Cardiac fibroblast (primary cell): ENCODE measurements at places on chromosomes 12 and 14.

DNA sequence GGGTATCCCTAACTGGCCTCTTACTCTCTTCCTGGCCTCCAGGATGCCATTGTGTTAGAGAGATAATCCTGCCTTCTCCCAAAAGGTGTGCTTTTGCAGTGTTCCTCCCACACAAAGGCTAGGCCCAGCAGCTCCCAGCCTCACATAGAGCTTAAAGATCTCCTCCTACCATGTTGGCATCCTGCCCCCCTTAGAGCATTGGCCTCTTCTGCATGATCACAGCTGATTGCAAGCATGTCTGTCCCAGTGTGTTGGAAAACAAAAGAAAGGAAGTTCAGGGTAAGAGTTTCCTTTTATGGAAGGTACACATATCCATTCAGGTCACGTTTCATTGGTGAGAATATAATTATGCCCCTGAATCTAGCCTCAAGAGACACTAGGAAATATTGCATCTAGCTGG lies 405.4 kb downstream of the TMTC2 start:
- no peak for DNase-seq

DNA sequence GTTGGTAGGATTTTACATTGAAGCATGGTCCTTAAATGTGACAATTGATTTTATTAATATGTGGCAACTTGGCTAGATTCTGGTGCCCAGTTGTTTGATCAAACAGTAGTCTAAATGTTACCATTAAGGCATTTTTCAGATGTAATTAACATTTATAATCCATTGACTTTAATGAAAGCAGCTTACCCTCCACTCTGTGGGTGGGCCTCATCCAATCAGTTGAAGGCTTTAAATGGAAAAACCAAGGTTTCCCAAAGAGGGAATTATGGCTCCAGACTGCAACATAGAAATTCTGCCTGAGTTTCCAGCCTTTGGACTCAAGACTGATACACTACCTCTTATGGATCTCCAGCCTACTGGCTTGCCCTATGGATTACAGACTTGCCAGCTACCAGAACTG lies 1153.2 kb downstream of the BCL11B start:
- DNase-seq: no peak

- no peak for DNase-seq
These were observed 14.2 kb upstream of the MYO1A start for GRCh38 chr12:57063991-57064685.

- peak; percentile 60 for DNase-seq
These were observed 63.0 kb downstream of the SLC25A47 start for GRCh38 chr14:100386121-100386520.

GRCh38 chr14:75401361-75401760 lies 26.5 kb upstream of the JDP2 start:
- peak; percentile 80 for DNase-seq

DNA sequence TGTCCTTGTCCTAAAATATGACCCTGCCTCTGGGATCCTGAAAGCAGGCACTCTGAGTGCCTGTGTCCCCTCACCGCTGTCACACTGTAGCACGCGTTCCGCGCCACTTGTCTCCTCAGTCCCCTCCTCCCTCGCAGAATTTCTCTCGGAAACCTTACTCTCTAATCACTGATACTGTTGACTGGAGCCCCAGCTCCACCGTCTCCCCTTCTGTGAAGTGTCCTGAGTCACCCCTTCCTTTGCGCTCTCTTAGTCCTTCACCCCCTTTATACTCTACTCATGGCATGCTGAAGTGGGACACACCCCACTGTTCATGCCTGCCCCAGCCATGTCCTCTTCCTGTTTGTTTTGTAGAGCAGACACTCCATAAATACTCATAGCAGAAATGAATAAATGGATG lies 104.7 kb downstream of the ZNF664 start:
- no peak for DNase-seq

DNA sequence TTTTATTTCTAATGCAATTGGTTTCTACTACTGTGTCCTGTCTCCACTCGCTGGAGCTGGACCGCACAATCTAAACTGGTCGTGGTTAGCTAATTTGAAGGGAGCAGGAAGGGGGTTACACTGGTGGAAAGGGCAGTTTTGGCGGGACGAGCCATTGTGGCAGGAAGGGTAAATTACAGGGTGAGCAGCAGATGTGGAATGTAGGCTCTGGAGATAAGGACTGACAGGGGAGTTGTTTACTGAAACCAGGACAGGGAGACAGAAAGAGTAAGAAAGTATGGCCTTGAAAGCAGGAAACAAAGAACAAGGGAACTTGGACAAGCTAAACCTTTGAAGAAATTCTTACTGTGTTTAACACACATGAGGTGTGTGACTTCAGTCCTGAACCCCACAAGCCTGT lies 147.8 kb downstream of the ATXN7L3B start:
- no peak for DNase-seq

- no peak for DNase-seq
These were observed 178.9 kb upstream of the ALG10B start for GRCh38 chr12:38137716-38138115.

DNA sequence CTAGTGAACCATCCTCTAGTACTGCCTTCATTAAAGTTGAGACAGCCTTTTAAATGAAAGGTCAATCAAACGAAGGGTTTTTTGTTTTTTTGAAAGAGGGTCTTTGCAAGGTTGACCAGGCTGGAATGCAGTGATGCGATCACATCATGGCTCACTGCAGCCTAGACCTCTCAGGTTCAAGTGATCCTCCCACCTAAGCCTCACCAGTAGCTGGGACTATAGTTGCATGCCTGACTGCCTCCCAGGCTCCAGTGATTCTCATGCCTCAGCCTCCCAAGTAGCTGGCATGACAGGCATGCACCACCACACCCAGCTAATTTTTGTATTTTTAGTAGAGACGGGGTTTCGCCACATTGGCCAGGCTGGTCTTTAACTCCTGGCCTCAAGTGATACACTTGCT lies 114.6 kb upstream of the SINHCAF start:
- DNase-seq: no peak

DNA sequence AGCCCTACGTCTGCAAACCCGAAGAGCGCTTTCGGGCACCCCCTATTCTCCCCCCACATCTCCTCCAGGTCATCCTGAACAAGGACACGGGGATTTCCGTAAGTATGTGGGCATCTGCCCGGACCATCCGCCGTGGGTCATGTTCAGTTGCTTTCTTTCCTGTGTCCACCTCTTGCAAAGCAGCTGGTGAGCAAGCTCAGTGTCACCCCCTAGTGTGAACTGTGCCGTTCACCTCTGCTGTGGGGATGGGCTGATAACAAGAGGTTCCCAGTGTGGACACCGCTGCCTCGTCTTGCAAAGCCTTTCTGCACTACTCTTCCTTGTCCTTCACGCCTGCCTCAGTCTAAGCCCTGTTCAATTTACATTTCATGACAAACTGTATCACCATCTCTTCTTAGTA lies 8.6 kb downstream of the PRKAB1 start:
- no peak for DNase-seq

DNA sequence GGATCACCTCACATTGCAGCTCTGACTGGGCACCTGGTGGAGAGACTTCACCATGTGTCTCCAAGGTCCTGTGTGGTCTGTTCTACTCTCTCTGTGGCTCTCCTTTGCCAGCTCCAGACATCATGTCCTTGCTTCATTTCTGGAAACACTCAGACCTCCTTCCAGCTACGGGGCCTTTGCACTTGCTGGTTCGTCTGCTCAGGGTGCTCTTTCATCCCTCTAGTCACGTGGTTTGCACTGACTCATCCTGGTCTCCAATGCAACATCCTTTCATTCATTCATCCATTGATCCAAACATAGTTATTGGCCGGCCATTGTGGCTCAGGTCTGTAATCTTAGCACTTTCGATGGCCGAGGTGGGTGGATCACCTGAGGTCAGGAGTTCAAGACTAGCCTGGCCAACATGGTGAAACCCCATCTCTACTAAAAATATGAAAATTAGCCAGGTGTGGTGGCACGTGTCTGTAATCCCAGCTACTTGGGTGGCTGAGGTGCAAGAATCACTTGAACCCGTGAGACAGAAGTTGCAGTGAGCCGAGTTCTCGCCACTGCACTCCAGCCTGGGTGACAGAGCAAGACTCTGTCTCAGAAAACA lies 23.9 kb upstream of the CCDC63 start:
- no peak for DNase-seq

- peak; percentile 68 for DNase-seq
These were observed 31.7 kb downstream of the TNFAIP2 start for GRCh38 chr14:103155010-103155409.

GRCh38 chr14:90513161-90514014 lies 116.6 kb downstream of the CALM1 start:
- no peak for DNase-seq

DNA sequence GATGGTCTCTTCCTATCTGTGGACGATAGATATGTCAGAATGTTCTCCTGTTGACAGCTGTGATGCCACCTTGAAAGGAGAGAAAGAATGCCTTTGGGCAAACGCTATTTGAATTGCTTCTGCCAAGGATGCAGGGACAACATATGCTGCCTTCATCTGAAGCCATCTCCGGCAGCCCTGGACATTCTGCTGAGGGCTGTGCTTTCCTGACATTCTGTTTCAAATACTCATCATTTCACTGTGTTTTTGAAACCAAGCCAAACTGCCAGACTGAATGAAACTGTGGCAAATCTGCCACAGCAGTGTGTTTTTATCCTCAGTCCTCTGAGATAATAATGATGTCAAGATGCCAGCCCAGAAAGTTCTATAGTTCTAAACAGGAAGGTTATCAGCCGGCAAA lies 85.8 kb upstream of the BCAT1 start:
- no peak for DNase-seq

DNA sequence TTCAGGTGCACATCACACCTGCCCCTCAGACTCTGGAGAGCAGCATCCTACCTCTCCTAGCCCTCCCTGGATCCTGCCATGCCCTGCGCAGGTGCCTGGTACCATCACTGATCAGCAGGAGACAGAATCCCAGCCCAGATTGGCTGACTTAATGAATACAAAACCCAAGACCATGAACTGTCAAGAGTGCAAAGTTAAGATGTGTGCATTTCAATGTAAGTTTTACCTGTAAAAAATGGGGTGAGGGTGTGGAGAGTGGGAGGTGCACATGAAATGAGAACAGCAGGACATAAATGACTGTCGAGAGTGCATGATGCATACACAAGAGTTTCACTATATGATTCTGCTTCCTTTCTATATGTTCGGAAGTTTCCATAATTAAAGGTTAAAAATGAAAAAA lies 57.9 kb upstream of the GPR68 start:
- DNase-seq: no peak
